ENCODE measurements at places on chromosomes 4 and X.

DNA sequence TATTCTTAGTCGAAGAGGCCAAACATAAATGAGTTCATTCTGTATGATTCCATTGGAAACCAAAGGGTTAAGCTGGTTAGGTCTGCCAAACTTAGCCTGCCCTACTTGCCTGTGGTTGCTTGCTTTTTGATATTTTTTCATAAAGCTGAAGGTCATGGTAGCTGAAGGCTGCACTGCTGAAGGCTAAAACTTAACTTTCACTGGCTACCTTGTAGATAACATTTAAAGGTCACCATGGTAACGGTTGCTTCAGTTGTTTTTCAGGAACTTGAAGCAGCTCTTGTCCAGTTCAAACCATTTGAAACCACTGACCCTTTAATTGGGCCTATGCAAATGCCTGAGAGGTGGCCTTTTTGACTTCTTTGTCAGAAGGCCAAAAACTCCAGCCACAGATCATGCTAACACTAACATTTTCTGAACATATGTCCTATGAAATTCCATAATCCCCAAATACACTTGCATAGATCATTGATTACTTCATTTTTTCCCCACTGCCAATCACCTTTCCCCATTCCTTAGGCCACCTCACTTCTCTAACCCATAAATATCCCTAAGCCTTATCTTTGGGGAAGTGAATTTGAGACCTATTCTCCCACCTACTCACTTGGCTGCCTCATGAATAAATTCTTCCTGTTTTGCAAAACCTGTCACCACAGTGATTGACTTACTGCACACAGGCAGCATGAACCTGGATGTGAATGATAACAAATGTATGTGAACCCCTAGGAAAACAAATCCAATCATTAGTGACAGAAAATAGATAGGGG lies 10.7 kb upstream of the SMIM10L2A start:
- DNase-seq = no peak

DNA sequence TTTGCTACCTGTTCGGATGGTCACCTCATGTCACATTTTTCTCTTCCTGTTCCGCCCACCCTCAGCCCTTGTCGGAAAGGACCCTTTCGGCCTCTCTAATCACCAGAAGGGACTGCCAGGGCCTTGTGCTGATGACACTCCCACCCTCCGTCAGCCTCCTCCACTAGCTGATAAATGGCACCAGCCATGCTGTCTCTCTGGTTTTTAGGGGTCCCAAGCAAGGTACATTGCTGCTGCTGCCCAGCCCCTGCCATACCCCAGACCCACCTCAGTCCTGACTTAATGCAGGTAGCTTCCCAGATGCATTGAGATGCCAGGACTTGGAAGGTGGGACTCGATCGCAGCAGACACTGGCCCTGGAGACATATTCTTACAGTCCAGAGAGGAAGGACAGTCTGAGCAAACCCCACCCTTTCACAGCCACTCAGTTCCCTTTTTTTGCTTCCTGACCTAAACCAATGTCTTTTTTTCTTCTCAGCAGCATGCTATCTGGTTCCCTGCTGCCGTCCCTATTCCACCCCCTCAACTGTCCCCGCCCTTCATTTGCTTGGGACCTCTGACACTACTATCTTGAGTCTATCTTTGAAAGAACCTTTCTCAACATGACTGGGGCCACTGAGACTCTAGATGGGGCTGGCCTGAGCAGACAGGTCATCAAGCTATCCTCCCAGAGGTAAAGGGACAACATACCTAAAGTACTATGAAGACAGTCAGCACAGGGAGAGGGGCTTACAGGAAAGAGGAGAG lies at the start of gene BTK:
BTK (minus strand) TSS at position 397 of the 747 bp plus-strand sequence. CDS start 10,907 bp downstream, outside the sequence.
- DNase-seq = no peak

- DNase-seq = no peak
Observed at GRCh38 chr4:8115916-8116315, 42.7 kb downstream of the ABLIM2 start.

DNA sequence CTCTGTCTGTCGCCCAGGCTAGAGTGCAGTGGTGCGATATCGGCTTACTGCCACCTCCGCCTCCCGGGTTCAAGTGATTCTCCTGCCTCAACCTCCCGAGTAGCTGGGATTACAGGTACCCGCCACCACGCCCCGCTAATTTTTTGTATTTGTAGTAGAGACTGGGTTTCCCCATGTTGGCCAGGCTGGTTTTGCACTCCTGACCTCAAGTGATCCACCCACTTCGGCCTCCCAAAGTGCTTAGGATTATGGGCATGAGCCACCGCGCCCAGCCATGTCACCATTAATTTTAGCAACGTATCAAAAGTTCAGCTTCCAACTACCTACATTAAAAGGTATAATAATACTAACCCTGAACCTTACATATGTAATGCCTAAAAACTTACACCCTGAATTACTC lies 940 bp upstream of the UTP3 start:
- DNase-seq = no peak

- DNase-seq = no peak
Observed at GRCh38 chr4:152606753-152607152, 70.9 kb upstream of the FBXW7 start.

- DNase-seq = no peak
Observed at GRCh38 chr4:138055890-138056289, 186.3 kb downstream of the SLC7A11 start.

GRCh38 chr4:103307453-103308247 lies 109.5 kb upstream of the CENPE start:
- no peak for DNase-seq

- DNase-seq = no peak
Observed at GRCh38 chr4:188242041-188242440, 102.8 kb downstream of the TRIML1 start.

DNA sequence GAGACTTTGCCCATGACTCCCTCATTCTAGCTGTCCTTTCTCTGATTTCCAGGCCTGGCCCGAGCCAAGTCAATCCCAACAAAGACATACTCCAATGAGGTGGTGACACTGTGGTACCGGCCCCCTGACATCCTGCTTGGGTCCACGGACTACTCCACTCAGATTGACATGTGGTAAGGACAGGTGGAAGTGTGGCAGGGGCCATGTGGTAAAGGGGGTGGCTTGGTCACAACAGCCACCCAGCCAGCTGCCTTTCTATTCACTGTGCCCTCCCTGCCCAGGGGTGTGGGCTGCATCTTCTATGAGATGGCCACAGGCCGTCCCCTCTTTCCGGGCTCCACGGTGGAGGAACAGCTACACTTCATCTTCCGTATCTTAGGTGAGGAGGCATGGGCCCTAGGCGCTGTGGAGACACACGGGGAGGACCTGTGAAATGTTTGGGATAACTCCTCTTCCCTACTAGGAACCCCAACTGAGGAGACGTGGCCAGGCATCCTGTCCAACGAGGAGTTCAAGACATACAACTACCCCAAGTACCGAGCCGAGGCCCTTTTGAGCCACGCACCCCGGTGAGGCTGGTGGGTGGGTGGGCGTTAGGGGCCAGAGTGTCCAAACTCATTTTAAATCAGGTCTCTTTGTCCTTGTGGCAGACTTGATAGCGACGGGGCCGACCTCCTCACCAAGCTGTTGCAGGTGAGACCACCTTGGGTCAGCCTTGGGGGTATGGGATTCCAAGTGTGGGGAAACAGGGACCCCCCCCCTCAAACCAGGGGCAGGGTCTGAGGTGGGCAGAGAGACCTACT lies 6.1 kb upstream of the USP11 start:
- DNase-seq = no peak

GRCh38 chrX:56029691-56030090 lies 202.5 kb upstream of the KLF8 start:
- no peak for DNase-seq

DNA sequence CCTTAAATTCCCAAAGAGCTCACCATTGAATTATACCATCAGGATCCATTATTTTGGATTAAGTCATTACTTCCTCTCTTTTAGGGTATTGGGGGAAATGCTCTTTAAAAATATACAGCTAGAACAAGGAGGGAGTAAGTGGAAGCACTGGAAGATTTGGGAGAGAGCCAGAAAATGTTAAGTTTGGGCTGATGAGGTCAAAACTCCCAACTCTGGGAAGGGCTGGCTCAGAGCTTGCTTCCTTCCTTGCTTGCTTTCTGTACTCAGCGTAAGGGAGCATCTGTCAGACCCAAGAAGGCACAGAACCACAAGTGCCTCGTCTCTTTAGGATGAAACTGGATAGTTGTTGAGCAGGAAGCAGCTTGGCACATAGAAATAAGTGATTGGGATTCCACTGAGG lies 138.2 kb downstream of the GUCY2F start:
- no peak for DNase-seq

Data from stimulated activated effector memory CD8-positive, alpha-beta T cell treated with anti-CD3 and anti-CD28 coated beads, Interleukin-12 subunit alpha, Interleukin-12 subunit beta, amount 100 ng/mL, for 72 hours (primary cell).